ENCODE measurements at places on chromosomes 4 and X. TPM values are rescaled to one million over a fixed set of nuclear protein-coding genes. Genes with fewer than 3 reads are reported as not detected.

ABCB7 gene
- 22.4 TPM for total RNA-seq

PGAM4 gene
- not detected for total RNA-seq

KLB gene
- not detected for total RNA-seq

SOWAHB gene
- 28.2 TPM for total RNA-seq

NLGN3 gene
- total RNA-seq, result not detected

UCHL1 gene
- 20.7 TPM for total RNA-seq

PDZD11 gene
- 21.1 TPM for total RNA-seq

AVPR2 gene
- not detected for total RNA-seq

USP26 gene
- not detected for total RNA-seq

AFF2 gene
- 0.24 TPM for total RNA-seq

COL4A6 gene
- 26.9 TPM for total RNA-seq

HPGDS gene
- not detected for total RNA-seq

DGKK gene
- total RNA-seq, result not detected

TSPAN6 gene
- total RNA-seq, result 25.5 TPM

GABRE gene
- 16.8 TPM for total RNA-seq

ZCCHC18 gene
- total RNA-seq, result not detected

MCF2 gene
- total RNA-seq, result under 0.01 TPM

RIBC1 gene
- total RNA-seq, result 0.43 TPM

RAI2 gene
- total RNA-seq, result not detected

TBC1D9 gene
- 26.5 TPM for total RNA-seq

NXF2B gene
- total RNA-seq, result not detected

All from tracheal epithelial cell (primary cell).